ENCODE measurements at places on chromosomes 3 and 15. TPM values are rescaled to one million over a fixed set of nuclear protein-coding genes. Genes with fewer than 3 reads are reported as not detected.
A peak's percentile ranks its signal among the peaks of the same experiment; 100 is the strongest.

ISY1 gene
- 29.0 TPM for total RNA-seq

FAM131A gene
- total RNA-seq: 9.8 TPM

INSYN1 gene
- 4.7 TPM for total RNA-seq

NPAP1 gene
- total RNA-seq: not detected

CFAP92 gene
- not detected for total RNA-seq

- peak; percentile 77 for DNase-seq
These were observed 94.0 kb downstream of the GTPBP8 start for GRCh38 chr3:113084777-113085176.

DNA sequence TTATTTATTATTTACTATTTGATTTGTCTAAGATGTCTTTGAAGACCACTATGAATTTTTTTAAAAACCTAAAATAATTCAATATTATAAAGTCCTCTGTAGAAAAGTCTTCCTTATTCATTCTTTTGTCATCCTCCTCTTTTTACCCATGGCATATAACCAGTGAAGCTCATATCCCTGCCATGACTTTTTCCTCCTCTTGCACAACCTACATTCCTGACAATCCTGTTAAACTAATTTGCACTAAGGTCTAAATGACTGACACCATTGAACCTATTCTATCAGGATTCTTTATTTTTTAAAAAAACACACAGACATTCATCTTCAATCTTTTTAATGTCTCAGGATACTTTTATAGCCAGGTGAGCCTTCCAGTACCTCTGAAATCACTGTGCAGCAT is 159.9 kb upstream of the SLC2A2 start:
- no peak for DNase-seq

- no peak for DNase-seq
These were observed 3.0 kb downstream of the CFAP20DC start for GRCh38 chr3:59046839-59047238.

DNA sequence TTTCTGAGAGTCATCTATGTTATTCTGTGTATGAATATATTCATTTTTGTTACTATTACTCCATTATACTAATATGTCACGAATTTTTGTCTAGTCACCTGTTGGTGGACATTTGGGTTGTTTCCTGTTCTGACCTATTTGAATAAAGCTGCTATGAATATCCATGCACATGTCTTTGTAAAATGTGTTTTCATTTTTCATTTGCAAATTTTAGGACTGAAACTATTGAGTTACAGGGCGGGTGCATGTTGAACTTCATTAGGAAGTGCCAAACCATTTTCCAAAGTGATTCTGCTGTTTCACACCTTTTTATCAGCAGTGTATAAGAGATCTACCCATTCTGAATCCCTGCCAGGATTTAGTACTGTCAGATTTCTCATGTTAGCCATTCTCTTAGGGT is 37.7 kb upstream of the IQCF6 start:
- DNase-seq: no peak

DNA sequence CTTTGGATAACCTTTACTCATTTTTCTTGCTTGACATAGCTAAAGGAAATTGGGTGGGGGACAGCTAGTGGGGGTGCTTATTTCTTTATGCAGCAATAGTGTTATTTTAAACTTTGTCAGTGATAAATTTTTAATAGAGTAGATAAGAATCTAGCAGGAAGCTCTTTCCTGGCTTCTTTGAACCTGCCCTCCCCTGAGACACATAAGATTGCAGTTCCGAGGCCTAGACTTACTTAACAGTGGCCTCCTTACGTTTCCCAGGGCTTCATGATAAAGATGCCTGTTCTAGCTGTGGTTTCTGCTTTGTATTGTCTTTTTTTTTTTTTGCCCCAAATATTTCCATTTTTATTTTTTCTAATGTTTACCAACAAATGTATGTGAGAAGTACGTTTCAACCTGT is 170.1 kb downstream of the VPS8 start:
- DNase-seq: no peak

PPM1L gene
- 4.3 TPM for total RNA-seq

SPTSSB gene
- total RNA-seq: not detected

DNA sequence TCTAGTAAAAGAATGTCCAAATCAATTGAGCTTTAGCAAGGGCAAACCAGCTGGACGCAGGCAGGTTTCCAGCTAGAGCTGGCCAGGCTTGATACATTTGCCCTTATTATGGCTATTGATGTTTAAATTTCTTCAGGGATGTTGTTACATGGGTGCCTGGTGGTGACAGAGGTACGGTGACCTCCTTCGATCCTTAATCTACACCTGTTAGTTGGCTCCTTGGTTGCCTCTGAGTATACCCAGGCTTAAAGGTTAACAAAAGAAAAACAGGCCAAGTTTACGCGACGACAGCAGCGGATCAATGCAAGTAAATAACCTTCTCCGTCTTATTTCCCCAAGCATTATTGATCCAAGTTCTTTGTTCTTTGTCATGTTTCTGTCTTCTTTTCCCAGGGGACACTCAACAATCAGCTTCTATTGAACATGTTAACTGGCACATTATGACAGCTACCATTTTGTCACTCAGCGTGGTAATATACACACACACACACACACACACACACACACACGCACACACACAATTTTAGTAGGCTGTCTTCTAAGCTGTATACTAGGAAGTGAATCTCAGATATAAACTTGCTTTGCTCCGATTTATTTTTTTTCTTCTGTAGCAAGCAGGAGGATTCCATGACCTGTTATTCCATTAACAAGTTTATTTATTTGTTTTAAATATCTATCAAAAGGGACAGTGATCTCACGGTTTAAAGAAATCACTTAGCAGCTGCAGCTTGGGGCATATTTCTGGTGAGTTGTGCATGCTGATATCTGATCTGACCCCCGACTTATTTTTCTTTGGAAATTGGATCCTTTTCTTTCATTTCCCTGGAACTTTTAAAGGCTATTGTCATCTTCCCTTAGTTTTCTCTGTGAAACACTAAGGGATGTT is 844.7 kb downstream of the MCTP2 start:
- DNase-seq: no peak

All from osteoblast (primary cell).